Memory B cell (primary cell): ENCODE measurements at places on chromosomes 16 and 17.

- no peaks in the 10 kb centered on the region for H3K4me1 ChIP-seq
- H3K27me3 ChIP-seq: peaks cover 23% of the 10 kb centered on the region
- H3K4me3 ChIP-seq: no peak overlapping the region
Observed at GRCh38 chr17:15918261-15918660, 26.7 kb upstream of the ADORA2B start.

- DNase-seq: no peak
- no peak overlapping the region for H3K27ac ChIP-seq
- no peaks in the 10 kb centered on the region for H3K4me1 ChIP-seq
- H3K36me3 ChIP-seq: no peaks in the 10 kb centered on the region
- H3K4me3 ChIP-seq: no peak overlapping the region
- H3K27me3 ChIP-seq: peaks cover 13% of the 10 kb centered on the region
Observed at GRCh38 chr17:7748076-7748775, 30.7 kb downstream of the DNAH2 start.

GRCh38 chr17:50949989-50950877, 84.1 kb upstream of the TOB1 start:
- H3K4me1 ChIP-seq: peaks cover 10% of the 10 kb centered on the region
- peak overlapping the region; percentile 49 for H3K4me3 ChIP-seq
- DNase-seq: no peak
- H3K27ac ChIP-seq: no peak overlapping the region
- peaks cover 3% of the 10 kb centered on the region for H3K27me3 ChIP-seq
- no peaks in the 10 kb centered on the region for H3K36me3 ChIP-seq

DNA sequence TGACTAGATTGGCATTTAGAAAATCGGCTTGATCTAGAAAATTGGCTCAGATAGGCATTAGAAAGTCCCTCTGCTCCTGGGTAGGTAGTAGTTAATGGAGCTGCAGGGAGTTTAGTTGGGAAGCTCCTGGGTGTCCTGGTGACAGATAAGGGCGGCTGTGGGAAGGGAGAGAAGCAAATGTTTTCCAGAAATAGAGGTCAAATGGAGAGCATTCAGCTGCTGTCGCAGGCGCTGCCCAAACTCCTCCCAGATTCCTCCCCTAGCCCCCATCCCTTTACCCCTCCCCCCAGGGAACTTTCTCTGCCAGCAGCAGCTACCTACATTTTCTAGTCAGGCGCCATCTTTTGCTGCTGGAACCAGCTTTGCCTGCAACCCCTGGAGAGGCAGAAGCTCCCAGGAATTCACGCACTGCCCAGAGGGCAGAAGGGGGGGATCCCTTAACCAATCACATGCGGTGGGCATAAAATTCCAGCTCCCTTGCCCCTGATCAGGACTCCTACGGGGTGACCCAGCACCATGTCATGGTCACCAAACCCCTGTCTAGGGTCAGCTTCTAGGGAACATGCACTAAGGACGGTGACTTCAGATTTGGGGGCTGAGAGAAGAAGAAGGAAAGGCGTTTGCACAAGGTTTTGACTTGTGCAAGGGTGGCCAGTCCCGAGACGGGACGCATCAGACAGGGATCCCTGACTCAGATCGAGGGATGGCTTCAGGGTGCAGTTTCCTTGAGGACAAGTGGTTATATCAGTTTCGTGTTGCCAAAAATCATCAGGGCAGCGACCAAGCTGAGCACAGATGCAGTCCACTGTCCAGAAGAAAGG, 43.8 kb downstream of the SOCS1 start:
- DNase-seq: no peak
- H3K4me3 ChIP-seq: no peak overlapping the region
- peaks cover 24% of the 10 kb centered on the region for H3K27me3 ChIP-seq

- no peak overlapping the region for H3K4me3 ChIP-seq
- peaks cover 20% of the 10 kb centered on the region for H3K4me1 ChIP-seq
- H3K27me3 ChIP-seq: no peaks in the 10 kb centered on the region
- DNase-seq: no peak
Observed at GRCh38 chr16:56400458-56400857, 24.9 kb downstream of the AMFR start.

GRCh38 chr16:85498607-85499006, 114.5 kb upstream of the GSE1 start:
- H3K36me3 ChIP-seq: no peaks in the 10 kb centered on the region
- no peak overlapping the region for H3K27ac ChIP-seq
- peak; percentile 40 for DNase-seq

- H3K4me3 ChIP-seq: no peak overlapping the region
- H3K4me1 ChIP-seq: no peaks in the 10 kb centered on the region
Observed at GRCh38 chr17:51653878-51654277, 393.5 kb downstream of the UTP18 start.

GRCh38 chr17:83149761-83150251, 70.4 kb downstream of the METRNL start:
- H3K27ac ChIP-seq: no peak overlapping the region
- DNase-seq: no peak
- H3K27me3 ChIP-seq: peaks cover 11% of the 10 kb centered on the region
- H3K36me3 ChIP-seq: no peaks in the 10 kb centered on the region

GRCh38 chr16:373848-374615, 3.7 kb upstream of the MRPL28 start:
- peaks cover 8% of the 10 kb centered on the region for H3K36me3 ChIP-seq
- no peak overlapping the region for H3K4me3 ChIP-seq
- DNase-seq: no peak
- no peaks in the 10 kb centered on the region for H3K27me3 ChIP-seq
- H3K4me1 ChIP-seq: peaks cover 6% of the 10 kb centered on the region
- H3K27ac ChIP-seq: no peak overlapping the region

DNA sequence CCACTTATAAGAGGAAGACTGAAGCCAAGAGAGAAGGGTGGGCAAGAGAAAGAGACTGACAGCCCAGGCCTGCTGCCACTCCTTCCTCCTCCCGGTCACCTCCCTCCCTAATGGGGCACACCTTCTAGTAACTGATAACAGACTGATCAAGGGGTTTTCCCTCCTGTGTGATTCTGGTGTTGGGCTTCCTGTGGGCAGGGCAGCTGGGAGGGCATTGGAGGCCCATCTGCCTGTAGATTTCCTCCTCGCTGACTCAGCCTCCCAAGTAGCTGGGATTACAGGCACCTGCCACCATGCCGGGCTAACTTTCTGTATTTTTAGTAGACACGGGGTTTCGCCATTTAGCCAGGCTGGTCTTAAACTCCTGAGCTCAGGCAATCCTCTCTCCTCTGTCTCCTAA, 16.2 kb downstream of the CA4 start:
- H3K27me3 ChIP-seq: peaks cover 13% of the 10 kb centered on the region
- DNase-seq: no peak
- H3K4me1 ChIP-seq: peaks cover 12% of the 10 kb centered on the region
- no peaks in the 10 kb centered on the region for H3K36me3 ChIP-seq
- no peak overlapping the region for H3K27ac ChIP-seq

GRCh38 chr17:34981538-34982241, 1.4 kb downstream of the LIG3 start:
- no peaks in the 10 kb centered on the region for H3K27me3 ChIP-seq
- DNase-seq: no peak
- peak overlapping the region; percentile 90 for H3K4me3 ChIP-seq
- H3K4me1 ChIP-seq: peaks cover 22% of the 10 kb centered on the region
- peak overlapping the region; percentile 94 for H3K27ac ChIP-seq

- H3K4me3 ChIP-seq: no peak overlapping the region
- DNase-seq: no peak
- H3K4me1 ChIP-seq: no peaks in the 10 kb centered on the region
- no peaks in the 10 kb centered on the region for H3K27me3 ChIP-seq
- no peak overlapping the region for H3K27ac ChIP-seq
Observed at GRCh38 chr17:73379826-73380225, 68.0 kb upstream of the CDC42EP4 start.

DNA sequence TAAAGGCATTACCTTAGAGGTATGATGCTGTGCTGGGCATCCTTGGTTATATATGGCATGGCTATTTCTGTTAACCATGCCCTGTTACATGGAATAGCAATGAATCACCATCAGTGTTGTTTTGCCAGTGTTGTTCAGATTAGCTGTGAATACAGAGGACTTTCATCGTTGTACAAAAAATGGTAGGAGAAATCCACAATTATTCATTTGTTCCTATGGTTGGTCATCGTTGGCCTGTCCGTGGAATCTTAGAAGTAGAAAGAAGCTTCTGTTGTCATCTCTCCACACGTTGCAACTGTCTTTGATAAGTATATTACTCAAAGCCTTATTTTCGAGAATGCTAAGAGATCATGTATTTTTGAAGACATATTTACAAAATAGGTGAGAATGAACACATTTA, 114.3 kb upstream of the CACNG5 start:
- H3K27me3 ChIP-seq: peaks cover 8% of the 10 kb centered on the region
- no peaks in the 10 kb centered on the region for H3K36me3 ChIP-seq
- DNase-seq: no peak

GRCh38 chr17:57257895-57258851, 1.9 kb downstream of the MSI2 start:
- H3K27ac ChIP-seq: peak overlapping the region; percentile 96
- H3K4me3 ChIP-seq: peak overlapping the region; percentile 96
- no peaks in the 10 kb centered on the region for H3K27me3 ChIP-seq
- H3K4me1 ChIP-seq: peaks cover 33% of the 10 kb centered on the region
- DNase-seq: no peak
- peaks cover 16% of the 10 kb centered on the region for H3K36me3 ChIP-seq

- H3K4me3 ChIP-seq: no peak overlapping the region
- H3K36me3 ChIP-seq: peaks cover 27% of the 10 kb centered on the region
- DNase-seq: no peak
- no peaks in the 10 kb centered on the region for H3K27me3 ChIP-seq
- no peak overlapping the region for H3K27ac ChIP-seq
Observed at GRCh38 chr17:48854774-48855476, 24.1 kb downstream of the CALCOCO2 start.

GRCh38 chr17:79041723-79042420, 17.9 kb downstream of the C1QTNF1 start:
- H3K27me3 ChIP-seq: peaks cover 27% of the 10 kb centered on the region
- no peak overlapping the region for H3K4me3 ChIP-seq
- H3K27ac ChIP-seq: no peak overlapping the region
- H3K4me1 ChIP-seq: peaks cover 13% of the 10 kb centered on the region

DNA sequence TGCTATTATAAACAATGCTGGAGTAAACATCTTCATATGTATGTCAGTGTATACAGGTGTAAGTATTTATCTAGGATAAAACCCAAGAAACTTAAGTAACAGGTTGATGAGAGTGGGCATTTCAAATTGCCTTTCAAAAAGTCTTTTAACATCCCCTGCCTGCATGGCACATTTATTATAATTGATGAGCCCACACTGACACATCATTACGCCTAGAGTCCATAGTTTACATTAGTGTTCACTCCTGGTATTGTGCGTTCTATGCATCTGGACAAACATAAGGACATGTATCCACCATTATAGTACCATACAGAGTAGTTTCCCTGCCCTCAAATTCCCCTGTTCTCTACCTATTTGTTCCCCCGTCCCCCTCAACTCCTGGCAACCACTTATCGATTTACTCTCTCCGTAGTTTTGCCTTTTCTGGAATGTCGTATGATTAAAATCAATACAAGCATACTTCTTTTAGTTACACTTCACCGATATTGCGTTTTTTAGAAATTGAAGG, 53.7 kb downstream of the NACA2 start:
- H3K27me3 ChIP-seq: peaks cover 4% of the 10 kb centered on the region
- no peak overlapping the region for H3K27ac ChIP-seq
- no peak for DNase-seq
- peaks cover 8% of the 10 kb centered on the region for H3K4me1 ChIP-seq
- no peaks in the 10 kb centered on the region for H3K36me3 ChIP-seq
